ENCODE measurements at places on chromosomes 16 and 17.

- no peak for DNase-seq
Observed at GRCh38 chr16:28304214-28304613, 11.9 kb downstream of the SBK1 start.

GRCh38 chr17:78803186-78803845 is 21.2 kb upstream of the CYTH1 start:
- DNase-seq, result no peak

DNA sequence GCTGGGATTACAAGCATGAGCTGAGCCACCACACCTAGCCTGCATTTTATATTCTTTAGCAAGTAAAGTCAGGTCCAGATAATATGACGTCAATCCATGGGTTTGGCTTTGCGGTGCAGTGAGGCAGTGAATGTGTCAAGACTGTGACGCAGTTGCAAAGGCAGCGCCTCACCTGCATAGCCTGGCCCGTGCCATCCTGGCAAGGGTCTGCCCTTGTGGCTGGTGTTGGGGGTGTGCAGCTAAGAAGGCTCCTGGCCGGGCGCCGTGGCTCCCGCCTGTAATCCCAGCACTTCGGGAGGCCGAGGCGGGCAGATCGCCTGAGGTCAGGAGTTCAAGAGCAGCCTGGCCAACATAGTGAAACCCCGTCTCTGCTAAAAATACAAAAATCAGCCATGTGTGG is 7.0 kb downstream of the PDF start:
- DNase-seq, result no peak

GRCh38 chr16:85601730-85602401 is 11.3 kb upstream of the GSE1 start:
- DNase-seq, result no peak

- no peak for DNase-seq
Observed at GRCh38 chr16:16828913-16829398, 450.0 kb downstream of the NPIPA7 start.

All from effector CD4-positive, alpha-beta T cell (primary cell).